ENCODE measurements at places on chromosomes 7 and 10. TPM values are rescaled to one million over a fixed set of nuclear protein-coding genes. Genes with fewer than 3 reads are reported as not detected.

The SEMA3C gene
- not detected for total RNA-seq

The ADCYAP1R1 gene
- total RNA-seq, result not detected

The PLXNA4 gene
- 1.6 TPM for total RNA-seq

The ASB10 gene
- total RNA-seq, result not detected

The PNLIPRP1 gene
- not detected for total RNA-seq

The FANK1 gene
- not detected for total RNA-seq

The WDR37 gene
- 23.7 TPM for total RNA-seq

The RNF32 gene
- 0.33 TPM for total RNA-seq

The GJD4 gene
- not detected for total RNA-seq

The ASZ1 gene
- not detected for total RNA-seq

The C10orf105 gene
- 0.33 TPM for total RNA-seq

The INSIG1 gene
- total RNA-seq, result 99.9 TPM

The PDZD7 gene
- 1.7 TPM for total RNA-seq

The ANXA8L1 gene
- not detected for total RNA-seq

The ZNF33A gene
- total RNA-seq, result 25.9 TPM

The KCNMA1 gene
- total RNA-seq, result not detected

The UNC5B gene
- total RNA-seq, result 0.08 TPM

The CPA1 gene
- total RNA-seq, result not detected

The HOXA6 gene
- total RNA-seq, result not detected

The STEAP1B gene
- total RNA-seq, result not detected

The BICC1 gene
- total RNA-seq, result not detected

The TCAF2 gene
- total RNA-seq, result 33.2 TPM
